ENCODE measurements at places on chromosomes 2 and 18.

- DNase-seq = no peak
These were observed 54.7 kb upstream of the B3GNT2 start for GRCh38 chr2:62141142-62141740.

GRCh38 chr2:185934232-185934631 is 195.6 kb downstream of the FSIP2 start:
- DNase-seq = no peak

- no peak for DNase-seq
These were observed 186.4 kb upstream of the SLC39A10 start for GRCh38 chr2:195470622-195471021.

GRCh38 chr2:42771546-42772153 is 7.7 kb upstream of the OXER1 start:
- DNase-seq = no peak

GRCh38 chr2:234544659-234545611 is 48.1 kb upstream of the ARL4C start:
- DNase-seq = peak; percentile 29

DNA sequence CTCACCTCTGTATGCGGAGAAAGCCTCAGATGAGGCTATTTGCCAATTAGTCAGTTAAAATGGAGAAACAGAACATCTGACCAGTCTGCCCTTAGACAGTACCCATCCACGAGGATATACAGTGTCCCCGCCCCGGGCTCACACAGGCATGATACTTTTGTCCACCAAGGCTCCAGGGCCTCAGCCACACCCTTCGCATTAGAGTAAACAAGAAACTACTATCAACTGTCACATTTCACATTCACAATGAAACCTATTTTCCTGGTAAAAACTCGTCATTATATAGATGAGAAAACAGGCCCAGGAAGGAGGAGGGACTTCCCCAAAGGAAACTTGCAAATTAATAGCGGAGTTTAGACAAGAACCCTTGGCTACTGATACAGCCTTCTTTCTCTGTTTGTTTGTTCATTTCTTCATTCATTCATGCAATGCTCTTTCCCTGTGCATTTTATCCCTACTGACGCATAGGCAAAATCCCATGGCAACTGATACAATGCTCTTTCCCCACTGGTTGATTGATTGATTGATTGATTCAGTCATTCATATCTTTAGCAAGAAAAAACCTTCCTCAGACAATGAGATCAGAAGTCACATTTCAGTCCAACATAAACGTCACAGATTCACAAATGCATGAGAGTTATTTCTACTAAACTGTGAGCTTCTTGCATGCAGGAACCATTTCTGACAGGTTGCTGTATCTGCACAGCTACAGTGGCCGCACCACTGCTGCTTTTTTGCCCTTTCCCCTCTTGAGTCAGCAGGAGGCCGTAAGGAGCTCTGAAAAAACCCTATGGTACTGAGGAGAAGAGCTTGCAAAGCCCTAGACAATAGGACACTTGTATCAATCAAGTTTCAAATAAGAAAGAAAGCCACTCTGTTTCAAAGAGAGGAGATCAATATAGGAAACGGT is 777.1 kb downstream of the RNF144A start:
- DNase-seq = no peak

- no peak for DNase-seq
These were observed 8.3 kb downstream of the NFU1 start for GRCh38 chr2:69428981-69429380.
